CD4-positive, alpha-beta T cell treated with Interleukin-4 for 4 hours (primary cell): ENCODE measurements at places on chromosomes 16 and 17.
A peak's percentile ranks its signal among the peaks of the same experiment; 100 is the strongest.

DNA sequence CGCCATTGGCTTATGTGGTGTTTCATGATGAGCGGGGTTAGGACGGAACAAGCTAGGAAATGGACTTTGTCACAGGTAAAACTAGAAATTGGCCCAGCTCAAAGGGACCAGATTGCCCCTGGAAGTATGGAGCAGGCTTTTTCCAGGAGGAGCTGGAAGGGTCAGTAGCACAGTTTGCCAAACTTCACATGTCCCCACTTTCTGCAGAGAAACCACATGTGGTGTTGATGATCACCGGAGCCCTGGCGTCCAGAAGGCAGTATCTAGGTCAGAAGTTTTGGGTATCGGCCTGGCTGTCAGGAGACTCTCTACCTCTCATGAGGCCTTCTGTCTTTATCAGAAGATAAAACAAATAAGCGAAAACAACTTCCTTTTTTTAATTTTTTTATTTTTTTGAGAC, 248.5 kb downstream of the SOX9 start:
- DNase-seq, result no peak

GRCh38 chr17:62119373-62119772, 54.3 kb upstream of the MED13 start:
- DNase-seq, result no peak

DNA sequence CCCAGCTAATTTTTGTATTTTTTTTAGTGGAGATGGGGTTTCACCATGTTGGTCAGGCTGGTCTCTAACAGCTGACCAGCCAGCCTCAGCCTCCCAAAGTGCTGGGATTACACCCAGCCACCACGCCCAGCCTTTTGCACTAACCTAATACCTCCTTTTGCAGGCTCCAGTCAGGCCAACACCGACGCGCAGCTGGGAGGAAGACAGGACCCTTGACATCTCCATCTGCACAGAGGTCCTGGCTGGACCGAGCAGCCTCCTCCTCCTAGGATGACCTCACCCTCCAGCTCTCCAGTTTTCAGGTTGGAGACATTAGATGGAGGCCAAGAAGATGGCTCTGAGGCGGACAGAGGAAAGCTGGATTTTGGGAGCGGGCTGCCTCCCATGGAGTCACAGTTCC, 2.0 kb downstream of the TRPV2 start:
- DNase-seq, result no peak

GRCh38 chr17:73410586-73411312, 98.9 kb upstream of the CDC42EP4 start:
- no peak for DNase-seq

- DNase-seq, result no peak
Measured at GRCh38 chr17:74442670-74443515, 11.0 kb downstream of the GPRC5C start.

DNA sequence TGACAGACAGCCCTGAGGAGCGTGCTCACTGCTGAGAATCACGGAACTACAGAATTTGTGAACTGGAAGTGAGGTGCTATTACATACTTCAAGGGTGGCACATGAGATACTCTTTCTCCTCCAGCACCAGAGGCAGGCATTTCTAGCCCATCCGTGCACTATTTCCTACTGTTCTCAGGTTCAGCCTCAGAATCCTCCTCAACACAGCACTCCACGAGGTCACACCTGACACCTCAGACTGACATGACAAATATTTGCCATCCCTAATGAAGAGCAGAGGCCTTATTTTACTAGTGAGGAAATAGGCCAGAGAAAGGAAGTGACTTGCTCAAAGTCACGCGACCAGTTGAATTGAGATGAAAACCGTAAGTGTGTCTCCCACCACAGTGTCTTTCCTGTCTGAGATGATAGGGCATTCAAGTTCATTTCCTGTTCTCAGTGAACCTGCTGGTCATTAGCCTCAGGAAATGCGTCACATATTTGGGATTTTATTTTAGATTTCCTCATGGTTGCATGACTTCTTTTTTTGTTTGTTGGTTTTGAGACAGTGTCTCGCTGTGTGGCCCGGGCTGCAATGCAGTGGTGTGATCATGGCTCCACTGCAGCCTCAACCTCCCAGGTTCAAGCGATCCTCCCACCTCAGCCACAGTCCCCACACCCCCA, 23.6 kb downstream of the SEZ6 start:
- DNase-seq, result peak; percentile 71

DNA sequence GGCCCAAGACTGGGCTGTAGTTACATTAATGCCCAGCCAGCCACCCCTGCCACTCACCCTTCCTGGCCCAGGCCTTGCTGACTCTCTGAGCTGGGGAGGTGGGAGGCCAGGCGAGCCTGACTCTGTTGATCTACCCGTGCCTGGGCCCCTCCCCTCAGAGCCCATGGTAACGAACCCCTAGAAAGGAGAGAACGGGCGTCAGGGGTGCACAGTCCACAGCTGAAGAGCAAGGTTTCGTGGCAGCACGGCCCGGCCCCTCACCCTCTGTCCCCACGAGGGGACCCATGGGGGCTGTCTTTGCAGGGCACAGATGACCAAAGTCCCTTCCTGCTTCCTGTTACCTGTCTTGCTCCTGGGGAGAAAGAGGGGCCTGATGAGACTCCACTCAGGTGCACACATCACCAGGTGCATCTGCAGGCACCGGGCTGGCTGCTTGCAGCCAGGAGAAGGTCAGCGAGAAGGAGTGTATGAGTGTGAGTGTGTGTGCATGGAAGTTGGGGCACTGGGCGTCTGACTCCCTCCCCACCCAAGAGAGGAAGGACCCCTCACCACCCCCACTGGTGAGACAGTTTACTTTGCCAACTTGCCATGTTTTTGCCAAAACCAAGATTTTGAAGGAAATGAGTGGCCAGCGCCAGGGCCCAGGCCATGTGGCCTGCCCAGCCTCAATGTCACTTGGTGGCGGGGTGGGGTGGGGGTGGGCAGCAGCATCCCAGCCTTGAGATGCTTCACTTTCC, 359.1 kb downstream of the SEC14L1 start:
- DNase-seq, result no peak

GRCh38 chr17:7025245-7025644, 2.4 kb downstream of the BCL6B start:
- DNase-seq, result no peak

GRCh38 chr17:51258756-51259563, 889 bp downstream of the MBTD1 start:
- DNase-seq, result no peak

DNA sequence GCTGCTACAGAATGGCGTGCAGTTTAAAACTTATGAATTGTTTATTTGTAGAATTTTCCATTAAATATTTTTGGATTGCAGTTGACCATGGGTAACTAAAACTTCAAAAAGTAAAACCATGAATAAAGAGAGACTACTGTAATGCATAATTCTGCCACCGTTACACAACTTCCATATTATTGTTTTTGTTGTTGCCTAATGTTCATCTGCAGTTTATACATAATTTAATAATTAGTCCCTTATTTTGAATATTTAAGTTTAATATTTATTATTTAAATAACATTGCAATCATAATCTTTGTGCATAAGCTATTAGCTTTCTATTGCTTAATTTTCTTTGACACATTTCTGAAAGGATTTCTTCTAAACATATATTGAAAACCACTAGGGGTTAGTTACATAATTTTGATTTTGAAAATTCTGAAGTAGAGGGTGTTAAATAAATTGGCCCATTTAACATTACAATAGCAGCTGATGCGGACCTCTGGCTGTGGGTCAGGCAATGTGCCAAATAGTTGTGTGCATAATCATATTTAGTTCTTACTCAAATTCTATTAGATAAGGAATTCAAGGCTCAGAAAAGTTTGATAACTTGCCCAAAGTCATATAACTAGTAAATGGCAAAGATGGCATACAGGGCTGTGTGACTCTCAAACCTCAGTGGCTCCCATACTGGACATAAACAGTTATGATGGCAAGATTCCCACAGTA, 31.1 kb downstream of the PPM1E start:
- no peak for DNase-seq

DNA sequence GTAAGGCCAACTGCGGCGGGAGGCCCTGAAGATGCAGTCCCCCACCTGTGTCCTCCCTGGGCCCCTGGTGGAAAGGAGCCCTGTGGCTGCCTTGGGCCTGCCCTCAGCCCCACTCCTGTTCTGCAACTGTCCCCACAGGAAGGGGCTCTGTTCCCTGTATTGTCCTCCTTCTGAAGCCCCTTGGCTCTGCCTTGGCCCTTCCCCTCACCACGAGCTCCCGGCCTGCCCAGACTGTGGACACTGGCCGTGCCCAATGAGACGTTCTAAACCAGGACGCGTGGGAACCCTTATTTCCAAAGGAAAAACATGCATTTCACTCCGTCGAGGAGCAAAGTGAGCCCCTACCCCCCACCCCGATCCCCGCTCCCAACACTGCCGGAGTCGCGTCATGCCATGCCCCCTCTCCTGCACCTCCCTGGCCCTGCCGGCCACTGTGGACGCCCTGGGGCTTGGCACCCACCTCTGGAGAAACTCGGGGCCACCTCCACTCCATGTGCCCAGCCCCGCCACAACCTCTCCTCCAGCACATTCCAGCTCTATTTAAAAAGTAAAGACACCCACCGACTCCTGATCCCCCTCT, 13.5 kb upstream of the PNPO start:
- DNase-seq, result no peak

GRCh38 chr17:35730400-35731005, 936 bp upstream of the RASL10B start:
- DNase-seq, result no peak

DNA sequence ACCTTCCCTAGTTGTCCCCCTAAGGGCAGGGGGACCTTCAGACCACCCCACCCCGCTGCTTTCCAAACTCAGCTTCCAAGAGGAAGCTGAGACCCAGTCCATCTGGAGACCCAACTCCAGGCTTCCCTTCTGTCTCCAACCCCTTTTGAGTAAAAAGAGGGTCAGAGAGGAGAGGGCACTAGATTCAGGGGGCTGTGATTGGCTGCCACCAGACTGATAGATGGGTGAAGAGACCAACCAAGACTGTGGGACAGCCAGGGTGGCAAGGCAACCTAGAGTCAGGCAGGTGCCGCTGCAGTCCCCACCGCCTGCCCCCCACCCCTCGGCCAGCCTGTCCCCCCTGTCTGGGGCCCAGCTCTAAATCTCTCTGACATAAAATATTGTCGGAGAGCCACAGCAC, 92.5 kb downstream of the SDK2 start:
- DNase-seq, result no peak

DNA sequence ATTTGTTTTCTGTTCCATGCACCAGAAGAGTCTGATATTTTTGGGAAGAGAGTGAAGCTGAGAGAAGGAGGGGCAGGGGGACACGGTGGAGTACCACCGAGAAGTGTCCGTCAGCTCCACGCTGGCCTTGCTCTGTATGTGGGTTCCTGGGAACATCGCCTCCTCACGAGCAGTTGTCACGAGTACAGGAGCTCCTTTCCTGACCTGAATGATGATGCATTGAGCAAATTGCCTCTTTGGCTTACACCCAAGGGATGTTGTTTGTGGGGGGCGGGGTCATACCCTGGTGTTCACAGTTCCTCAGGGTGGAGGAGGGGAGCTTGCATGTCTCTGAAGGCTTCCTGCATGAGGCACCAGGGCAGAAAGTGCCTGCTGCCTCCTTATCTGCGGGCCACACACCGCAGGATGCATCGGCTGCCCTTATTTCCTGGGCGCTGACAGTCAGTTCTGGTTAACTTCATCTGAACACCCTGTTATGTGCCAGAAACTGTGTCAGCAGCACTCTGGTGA, 36.2 kb downstream of the RGS9 start:
- peak; percentile 95 for DNase-seq

DNA sequence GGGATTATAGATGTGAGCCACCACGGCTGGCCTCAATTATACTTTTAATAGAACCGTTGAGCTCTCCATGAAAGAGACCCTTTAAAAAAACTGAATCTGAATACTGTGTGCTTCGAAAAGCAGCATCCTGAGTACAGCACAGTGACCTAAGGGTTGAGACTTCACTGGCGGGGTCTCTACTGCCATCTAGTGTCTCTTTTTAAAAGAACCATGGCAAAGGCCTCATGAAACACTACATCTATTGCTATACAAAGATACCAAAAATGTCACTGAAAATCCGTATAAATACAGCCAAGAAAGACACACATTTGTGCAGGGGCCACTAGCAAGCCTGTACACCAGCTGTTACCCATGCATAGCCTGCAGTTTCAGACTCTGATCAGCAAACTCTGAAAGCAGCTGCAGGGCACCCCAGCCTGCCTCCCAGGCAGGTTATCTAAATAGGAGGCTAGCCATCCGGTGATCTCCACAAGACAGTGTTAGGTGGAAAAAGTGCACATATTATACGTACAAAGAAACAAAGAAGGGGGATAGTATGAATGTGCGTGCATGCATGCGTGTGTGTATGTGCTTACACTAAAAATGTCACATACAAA, 35.3 kb downstream of the NPLOC4 start:
- DNase-seq, result peak; percentile 78

- no peak for DNase-seq
Measured at GRCh38 chr17:13351046-13351445, 250.7 kb downstream of the HS3ST3A1 start.

DNA sequence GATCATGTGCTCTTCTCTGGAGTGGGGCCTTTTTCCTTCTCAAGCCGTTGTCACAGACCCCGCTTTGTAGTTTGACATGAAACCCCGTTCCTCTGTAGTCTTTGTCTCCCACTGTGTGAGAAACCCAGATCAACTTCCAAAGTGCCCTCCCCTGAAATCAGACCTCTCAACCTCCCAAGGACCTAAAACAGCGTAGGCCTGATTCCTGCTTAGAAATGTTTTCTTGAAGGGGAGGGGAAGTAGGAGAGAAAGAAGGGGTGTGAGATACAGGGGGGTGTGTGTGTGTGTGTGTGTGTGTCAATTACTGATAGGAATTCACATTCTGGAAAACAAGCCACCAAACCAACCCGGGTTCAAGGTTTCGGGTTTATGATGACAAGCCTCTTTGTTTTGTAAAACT, 1.4 kb downstream of the UBE2O start:
- no peak for DNase-seq

- no peak for DNase-seq
Measured at GRCh38 chr17:44014133-44014436, 678 bp downstream of the TMEM101 start.
